ENCODE measurements at places on chromosomes 11 and 22.

DNA sequence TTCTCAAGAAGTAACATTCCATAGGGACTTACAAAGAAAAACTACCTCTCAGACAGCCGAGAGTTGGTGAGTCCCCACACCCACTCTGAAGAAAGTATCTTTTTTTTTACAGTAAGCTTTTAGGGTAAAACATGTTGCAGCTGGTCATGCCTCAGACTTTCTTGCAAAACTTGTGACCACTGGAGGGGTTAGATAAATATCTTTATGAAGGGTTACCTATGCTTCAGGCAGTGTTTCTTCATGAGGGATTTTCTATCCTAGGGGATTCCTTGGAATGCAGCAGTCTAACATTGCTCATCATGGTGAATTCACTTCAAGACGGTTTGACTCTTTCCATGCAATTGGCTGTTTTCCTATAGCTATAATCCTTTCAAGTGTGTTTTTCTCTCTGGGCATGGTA, 20.8 kb upstream of the SNX19 start:
- DNase-seq: no peak

- no peak for DNase-seq
These were observed 76.9 kb upstream of the CTSC start for GRCh38 chr11:88414385-88414861.

DNA sequence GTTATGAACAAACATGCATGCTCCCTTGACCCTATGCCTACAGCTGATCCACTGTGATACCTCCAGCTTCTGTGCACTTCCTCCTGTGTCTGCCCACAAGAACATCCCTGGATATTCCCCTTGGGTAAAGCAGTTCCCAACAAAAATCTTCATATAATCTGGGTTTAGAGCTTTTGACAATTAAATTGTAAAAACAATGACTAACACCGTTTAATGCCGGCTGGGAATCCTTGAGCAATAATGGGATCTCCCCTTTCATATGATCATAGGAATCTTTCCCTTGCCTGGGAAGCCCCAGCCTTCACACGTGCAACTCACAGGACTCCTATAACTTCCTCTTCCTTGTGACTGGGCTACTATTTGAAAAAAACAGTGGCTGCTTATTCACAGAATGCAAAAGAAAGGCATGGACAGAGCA, 6.3 kb upstream of the ZC3H12C start:
- no peak for DNase-seq

- no peak for DNase-seq
These were observed 74.6 kb downstream of the AASDHPPT start for GRCh38 chr11:106152013-106152412.

DNA sequence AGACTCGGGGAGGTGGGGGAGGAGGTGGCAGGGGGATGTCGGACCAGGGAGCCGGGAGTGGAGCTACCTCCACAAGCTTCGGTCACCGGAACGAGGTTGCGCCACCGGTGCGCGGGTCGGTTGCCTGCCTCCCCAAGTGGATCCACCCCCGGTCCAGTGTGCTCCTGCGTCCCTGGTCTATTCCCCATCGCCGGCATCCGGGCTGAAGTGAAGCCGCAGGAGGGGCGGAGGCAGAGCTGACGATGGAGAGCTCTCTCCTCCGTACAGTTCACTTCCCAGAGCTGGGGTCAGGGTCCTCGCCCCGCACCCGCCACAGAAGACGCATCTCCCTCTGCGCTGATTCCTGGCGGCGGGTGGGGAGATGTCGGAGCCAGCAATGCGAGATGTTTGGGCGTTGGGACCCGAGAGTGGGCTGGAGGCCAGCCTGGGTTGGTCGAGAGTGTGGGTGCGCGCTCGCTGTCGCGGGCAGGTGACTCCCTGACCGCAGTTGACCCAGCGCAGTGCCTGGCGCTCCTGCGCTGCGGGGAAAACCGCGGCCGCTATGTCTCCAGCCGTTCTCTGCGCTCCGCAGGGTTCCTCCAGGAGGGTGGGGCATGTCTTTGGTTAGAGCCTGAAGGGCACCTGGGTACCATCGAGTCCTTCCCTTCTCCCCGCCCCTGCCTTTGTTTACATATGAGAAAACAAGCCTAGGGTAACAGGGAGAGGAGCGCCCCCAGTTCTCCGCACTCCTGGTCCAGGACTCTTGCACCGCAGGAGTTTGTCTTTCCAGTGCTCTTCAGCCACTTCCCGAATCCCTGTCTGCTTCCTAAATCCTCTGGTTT, 1.7 kb downstream of the C11orf96 start:
- peak; percentile 38 for DNase-seq

- DNase-seq: no peak
These were observed 2.3 kb upstream of the VSIG2 start for GRCh38 chr11:124754309-124754708.

- no peak for DNase-seq
These were observed 258.9 kb upstream of the B3GAT1 start for GRCh38 chr11:134670961-134671370.

Data from NCI-H146 (cell line).